NCI-H2081 treated with DMSO at 0.1 percent for 48 hours (cell line): ENCODE measurements at places on chromosomes 7 and 10.

DNA sequence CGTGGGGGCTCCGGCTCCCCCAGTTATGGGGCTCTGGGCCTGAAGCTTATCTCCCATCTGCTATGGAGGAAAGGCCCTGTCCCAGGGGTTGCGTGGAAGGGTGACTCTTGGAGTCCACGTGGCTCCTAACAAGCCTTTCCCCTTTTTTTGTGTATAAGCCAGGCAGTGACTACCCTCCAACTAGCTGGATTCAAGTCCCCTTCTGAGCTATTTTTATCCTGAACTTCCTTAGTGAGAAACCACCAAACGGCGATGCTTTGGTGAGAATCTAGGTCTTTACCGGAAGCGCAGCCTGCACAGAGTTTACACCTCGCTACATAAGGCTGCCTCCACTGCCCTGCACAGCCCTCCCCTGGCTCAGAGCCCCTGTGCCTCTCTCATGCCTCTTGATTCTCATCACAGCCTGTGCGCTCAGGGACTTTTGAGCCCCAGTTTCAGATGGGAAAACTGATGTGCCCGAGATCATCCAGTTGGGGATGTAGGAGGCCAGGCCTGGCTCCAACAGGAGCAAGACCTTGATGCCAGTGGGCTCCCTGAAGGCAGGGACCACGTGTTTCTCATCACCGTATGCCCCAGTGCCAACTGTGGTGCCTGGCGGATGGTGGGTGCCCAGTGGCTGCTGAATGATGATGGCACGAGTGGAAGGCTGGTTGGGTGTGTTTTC, 102.3 kb upstream of the PPIF start:
- no peak for DNase-seq

- DNase-seq: no peak
Measured at GRCh38 chr10:122999347-122999746, 9.2 kb downstream of the IKZF5 start.

DNA sequence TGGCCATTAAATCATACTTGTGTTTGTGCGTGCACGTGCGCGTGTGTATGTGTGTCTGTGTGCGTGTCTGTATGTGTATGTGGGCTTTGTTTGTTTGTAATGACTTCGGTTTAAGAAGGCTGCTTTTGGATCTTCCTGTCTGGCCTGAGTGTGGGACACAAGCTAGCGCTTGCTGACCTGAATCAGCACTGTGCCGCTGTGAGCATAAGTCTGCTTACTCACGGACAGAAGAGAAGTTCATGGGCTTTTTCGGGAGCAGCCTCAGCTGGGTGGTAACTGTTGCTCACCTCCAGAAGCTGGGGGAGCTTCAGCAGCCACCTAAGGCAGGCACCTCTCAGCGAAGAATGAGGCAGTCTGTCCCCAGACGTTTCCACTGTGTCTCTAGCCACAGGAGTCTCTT, 56.1 kb upstream of the TRUB1 start:
- DNase-seq: no peak

DNA sequence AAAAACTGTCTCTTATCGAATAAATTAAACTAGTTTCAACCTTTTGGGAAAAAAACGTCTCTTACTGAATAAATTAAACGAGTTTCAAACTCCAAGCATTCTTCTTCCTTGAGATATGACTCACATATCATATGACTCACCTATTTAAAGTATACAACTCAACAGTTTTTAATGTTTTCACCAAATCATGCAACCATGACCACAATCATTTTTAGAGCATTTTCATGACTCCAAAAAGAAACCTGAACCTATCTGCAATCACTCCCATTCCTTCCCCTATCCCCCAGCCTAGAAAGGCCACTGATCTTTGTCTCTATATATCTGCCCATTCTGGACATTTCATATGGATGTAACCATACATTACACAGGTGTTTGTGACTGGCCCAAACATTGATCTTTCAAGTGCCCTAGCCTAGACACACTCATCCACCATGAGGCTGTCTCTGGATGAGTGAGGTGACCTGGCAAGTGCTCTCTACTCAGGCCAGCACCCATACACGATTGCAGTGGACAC, 115.3 kb downstream of the PIP4K2A start:
- DNase-seq: no peak

DNA sequence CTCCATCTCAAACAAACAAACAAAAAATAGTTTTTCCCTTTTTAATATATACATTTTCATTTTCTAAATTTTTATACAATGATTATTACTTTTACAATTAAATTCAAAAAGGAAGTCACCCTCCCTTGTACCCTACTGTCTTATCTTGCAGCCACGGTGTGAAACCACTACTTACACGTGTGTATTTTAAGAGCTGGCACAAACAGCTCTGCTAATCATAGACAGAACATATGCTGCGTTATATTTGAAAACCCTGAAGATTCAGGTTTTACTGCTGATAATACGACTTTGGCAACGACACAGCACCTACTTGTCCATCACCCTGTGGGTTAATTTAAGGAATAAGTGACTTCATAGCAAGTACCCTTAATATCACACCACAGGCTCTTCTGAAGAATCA, 991 bp downstream of the ANKRD61 start:
- DNase-seq: no peak

DNA sequence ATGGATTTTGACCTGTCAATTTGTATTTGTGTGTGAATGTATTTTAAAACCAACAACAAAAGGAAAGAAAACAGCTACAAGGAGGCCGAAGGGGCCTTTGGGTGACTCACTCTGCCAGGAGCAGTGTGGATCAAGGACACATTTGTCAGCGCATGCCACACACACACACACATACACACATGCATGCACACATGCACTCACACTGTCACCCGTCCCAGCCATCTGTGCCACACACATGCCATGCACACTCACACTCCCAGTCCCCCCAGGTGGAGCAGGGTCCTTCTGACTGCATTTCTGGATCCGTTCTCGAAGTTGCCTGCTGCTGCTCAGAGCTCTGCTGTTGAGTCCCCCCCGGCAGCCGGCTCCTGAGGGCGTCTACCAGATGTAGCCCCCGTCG, 26.0 kb downstream of the SPOCK2 start:
- no peak for DNase-seq

- peak; percentile 39 for DNase-seq
Measured at GRCh38 chr7:7861211-7861633, 107.4 kb upstream of the GLCCI1 start.

DNA sequence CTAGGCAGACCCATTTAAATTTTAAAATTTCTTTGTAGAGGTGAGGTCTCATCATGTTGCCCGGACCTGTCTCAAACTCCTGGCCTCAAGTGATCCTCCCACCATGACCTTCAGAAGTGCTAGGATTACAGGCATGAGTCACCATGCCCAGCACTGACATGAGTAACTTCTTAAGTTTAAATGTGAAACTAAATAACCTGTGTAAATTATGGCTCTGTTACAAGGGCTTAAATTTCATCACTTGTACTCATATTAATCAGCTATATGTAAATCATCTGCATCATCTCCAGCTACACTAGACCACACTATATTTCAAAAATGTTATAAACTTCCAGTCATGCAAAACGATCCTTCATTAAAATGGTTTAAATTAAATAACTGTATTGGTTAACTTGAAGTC, 56.1 kb downstream of the ATAD1 start:
- no peak for DNase-seq

DNA sequence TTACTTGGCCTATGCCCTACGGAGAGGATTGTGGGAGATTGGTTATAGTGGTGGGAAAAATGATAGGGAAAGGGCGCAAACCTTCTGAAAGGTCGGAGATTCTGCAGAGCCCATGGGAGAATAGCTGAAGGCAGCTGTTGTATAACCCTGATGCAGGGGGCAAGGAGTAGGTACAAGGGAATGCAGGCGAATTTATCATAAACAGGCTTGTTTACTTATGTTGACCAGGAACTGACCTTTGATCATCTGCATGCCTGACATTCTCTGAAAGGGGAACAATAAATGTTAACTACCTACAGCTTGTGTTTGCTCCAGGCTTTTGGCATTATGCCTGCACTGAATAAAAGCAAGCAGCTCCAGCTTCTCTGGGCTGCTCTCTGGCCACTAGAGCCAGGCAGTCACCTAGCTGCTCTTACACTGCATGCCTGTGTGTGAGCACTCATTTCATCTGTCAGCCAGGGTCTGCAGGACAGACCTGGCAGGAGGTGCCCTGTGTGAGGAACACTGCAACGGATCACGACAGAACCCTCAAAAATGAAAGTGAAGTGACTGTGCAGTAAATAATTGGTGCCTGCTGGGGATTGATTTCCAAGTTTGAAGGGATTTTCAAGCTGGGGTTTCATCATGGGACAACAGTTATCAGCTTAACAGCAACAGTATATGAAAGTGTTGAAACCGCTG, 31.1 kb upstream of the ABCA13 start:
- no peak for DNase-seq

DNA sequence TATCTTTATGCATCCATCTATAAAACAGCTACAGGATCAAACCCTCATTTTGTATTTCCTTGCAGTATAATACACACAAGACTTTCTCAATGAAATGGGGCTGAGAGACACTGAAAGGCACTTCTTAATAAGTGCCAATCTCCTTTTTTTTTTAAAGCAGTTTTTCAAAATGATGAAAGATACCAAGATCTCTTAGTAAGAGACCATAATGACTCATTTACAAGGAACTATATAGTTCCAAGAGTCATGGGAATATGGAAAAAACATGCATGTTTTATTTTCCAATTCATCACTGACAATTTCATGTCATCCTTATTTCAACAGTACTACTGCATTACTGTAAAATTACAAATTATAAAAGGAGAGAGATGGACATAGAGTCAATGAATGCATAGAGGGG, 973.7 kb downstream of the GATA3 start:
- DNase-seq: no peak

DNA sequence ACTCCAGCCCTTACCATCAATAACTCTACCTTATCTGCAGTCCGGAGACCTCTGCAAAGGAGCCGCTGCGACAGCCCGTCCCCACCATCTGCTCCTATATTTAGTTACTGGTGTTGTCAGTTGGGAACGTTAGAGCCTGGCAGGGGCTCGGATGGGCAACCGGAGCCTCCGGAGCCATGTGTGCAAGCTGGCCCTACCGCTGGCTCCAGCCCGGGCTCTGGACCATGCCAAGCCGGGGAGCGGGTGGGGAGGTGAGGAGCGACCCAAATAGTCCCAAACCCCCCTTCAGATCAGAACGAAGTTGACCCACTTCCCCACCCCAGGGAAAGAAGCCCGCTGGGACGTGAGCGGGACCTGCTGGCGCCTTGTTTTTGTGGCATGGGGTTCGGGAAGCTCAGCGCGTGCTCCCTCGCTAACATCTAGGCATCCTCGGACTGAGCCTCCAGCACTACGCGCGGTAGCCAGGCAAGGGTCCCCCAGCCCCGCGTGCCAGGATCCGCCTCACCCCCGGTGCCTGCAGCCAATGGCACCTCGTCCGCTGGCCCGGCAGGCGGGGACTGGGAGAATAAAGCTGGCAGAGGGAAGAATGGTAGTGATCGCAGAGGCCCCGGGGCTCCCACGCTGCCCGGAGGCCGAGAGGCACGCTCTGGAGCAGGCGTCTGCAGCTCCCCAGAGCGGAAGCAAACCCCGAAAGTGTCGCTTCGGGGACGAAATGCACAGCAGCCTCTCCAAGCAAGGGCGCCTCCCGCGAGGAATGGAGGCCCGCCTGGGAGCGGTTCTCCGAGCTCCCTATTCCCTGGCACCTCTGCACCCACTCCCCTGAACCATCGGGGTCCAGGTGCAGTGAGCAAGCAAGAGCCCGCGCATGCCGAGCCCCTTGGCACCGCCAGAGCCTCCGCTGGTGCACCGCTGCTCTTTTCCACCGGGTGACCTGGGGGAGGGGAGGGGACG, 679 bp downstream of the LRRC20 start:
- no peak for DNase-seq

- no peak for DNase-seq
Measured at GRCh38 chr7:132311733-132312132, 264.5 kb downstream of the PLXNA4 start.

DNA sequence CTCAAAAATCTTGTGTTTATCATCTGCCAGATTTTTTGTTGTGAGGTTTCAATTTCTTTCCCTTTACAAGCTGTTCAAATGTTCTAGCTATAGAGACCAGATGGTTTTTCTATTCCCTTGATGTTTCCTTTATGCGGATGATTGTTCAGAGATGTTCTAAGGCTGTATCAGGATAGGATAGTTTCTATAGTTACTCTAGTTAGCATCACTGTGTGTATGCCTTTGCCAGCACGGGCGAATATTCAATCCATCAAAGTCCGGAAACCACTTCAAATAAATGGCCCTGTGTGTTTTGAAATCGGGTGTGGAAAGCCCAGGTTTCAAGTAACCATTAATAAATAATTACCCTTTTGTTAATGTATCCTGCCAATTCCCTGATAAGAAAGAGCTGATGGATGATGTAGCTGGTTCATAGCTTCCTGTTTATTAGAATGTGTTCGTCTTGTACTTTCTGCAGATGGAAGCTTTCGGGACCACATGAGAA, 149.8 kb upstream of the PRKCQ start:
- no peak for DNase-seq

- no peak for DNase-seq
Measured at GRCh38 chr7:39950473-39951225, 593 bp downstream of the CDK13 start.

- no peak for DNase-seq
Measured at GRCh38 chr10:49748006-49748405, 14.1 kb downstream of the OGDHL start.

- DNase-seq: no peak
Measured at GRCh38 chr7:14805105-14805719, 97.3 kb downstream of the DGKB start.

- no peak for DNase-seq
Measured at GRCh38 chr7:24395512-24395911, 111.5 kb downstream of the NPY start.

GRCh38 chr7:92528958-92529264, 316 bp downstream of the RBM48 start:
- DNase-seq: no peak

DNA sequence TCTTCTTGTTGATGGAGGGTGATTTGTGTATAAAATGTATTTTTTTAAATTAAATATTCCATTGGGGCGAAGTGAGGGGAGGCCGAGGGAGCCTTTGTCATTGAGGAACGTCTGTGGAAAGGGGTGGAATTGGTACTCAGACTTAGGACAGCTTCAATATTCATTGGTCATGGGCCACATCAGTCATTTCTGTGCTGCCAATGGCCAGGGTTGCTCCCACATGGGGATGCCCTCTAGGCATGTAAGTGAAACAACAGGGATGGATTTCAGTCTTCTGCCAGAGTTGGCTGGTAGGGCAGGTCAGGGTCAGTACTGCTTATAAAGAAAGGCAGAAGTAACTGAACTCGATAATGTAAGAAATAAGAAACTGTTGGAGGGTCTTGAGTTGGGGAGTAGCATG, 47.2 kb downstream of the NEURL1 start:
- no peak for DNase-seq

GRCh38 chr7:895451-896052, 19.2 kb downstream of the GET4 start:
- no peak for DNase-seq

GRCh38 chr7:44698046-44698580, 50.5 kb upstream of the ZMIZ2 start:
- no peak for DNase-seq

- no peak for DNase-seq
Measured at GRCh38 chr10:100229819-100230422, 525 bp upstream of the CHUK start.

GRCh38 chr7:11829954-11830353, 2.0 kb downstream of the THSD7A start:
- no peak for DNase-seq

GRCh38 chr7:86947929-86948328, 111.5 kb downstream of the ELAPOR2 start:
- DNase-seq: no peak

GRCh38 chr10:64762861-64763260, 1241.7 kb downstream of the REEP3 start:
- no peak for DNase-seq
